A549 treated with CpdA at 1 μM for 4 hours (cell line): ENCODE measurements at places on chromosomes 6 and 20. TPM values are rescaled to one million over a fixed set of nuclear protein-coding genes. Genes with fewer than 3 reads are reported as not detected.

Gene ZNF334
- total RNA-seq: not detected in 5 replicates

Gene RFX6
- not detected in 5 replicates for total RNA-seq

Gene MYT1
- total RNA-seq: 0.05 to 0.27 TPM (median 0.09 TPM) in 4 of 5 replicates, not detected in the other

Gene TRIM40
- total RNA-seq: not detected in 5 replicates

Gene NECAB3
- total RNA-seq: 10.7 to 15.2 TPM (median 14.2 TPM) in 5 replicates

Gene CD93
- total RNA-seq: not detected in 5 replicates

Gene GMPR
- 0.21 to 0.52 TPM (median 0.36 TPM) in 4 of 5 replicates, not detected in the other for total RNA-seq

Gene ADGRF5
- not detected in 5 replicates for total RNA-seq

Gene ADGRG6
- 38.4 to 54.0 TPM (median 50.2 TPM) in 5 replicates for total RNA-seq

Gene FOXC1
- 7.0 to 9.5 TPM (median 7.8 TPM) in 5 replicates for total RNA-seq

Gene ME1
- 40.1 to 45.1 TPM (median 42.5 TPM) in 5 replicates for total RNA-seq

Gene HDAC2
- 78.6 to 101 TPM (median 86.8 TPM) in 5 replicates for total RNA-seq

Gene CAP2
- 11.7 to 15.9 TPM (median 13.1 TPM) in 5 replicates for total RNA-seq

Gene AVP
- total RNA-seq: not detected in 5 replicates

Gene SPATS1
- total RNA-seq: not detected in 5 replicates

Gene LBP
- total RNA-seq: 0.72 to 1.5 TPM (median 0.99 TPM) in 5 replicates

Gene TXLNB
- not detected in 5 replicates for total RNA-seq

Gene DAAM2
- total RNA-seq: 0.01 to 0.06 TPM in 2 of 5 replicates, not detected in the others

Gene PRSS35
- total RNA-seq: 0.03 to 0.14 TPM (median 0.06 TPM) in 4 of 5 replicates, not detected in the other

Gene TUBB1
- 0.06 TPM in 1 of 5 replicates, not detected in the others for total RNA-seq

Gene MMUT
- total RNA-seq: 4.9 to 7.4 TPM (median 5.8 TPM) in 5 replicates

Gene GSTA3
- total RNA-seq: not detected in 5 replicates

Gene SLC22A2
- 0.02 to 0.09 TPM in 2 of 5 replicates, not detected in the others for total RNA-seq

Gene PROKR2
- not detected in 5 replicates for total RNA-seq

Gene DCBLD1
- 25.3 to 34.2 TPM (median 30.7 TPM) in 5 replicates for total RNA-seq

Gene OR2J3
- total RNA-seq: not detected in 5 replicates

Gene CCDC167
- total RNA-seq: 42.1 to 54.4 TPM (median 46.6 TPM) in 5 replicates

Gene IL17F
- not detected in 5 replicates for total RNA-seq

Gene SLCO4A1
- total RNA-seq: 4.5 to 9.1 TPM (median 8.6 TPM) in 5 replicates

Gene TMEM74B
- 2.6 to 4.4 TPM (median 4.1 TPM) in 5 replicates for total RNA-seq

Gene RNF182
- total RNA-seq: 3.0 to 3.5 TPM (median 3.4 TPM) in 5 replicates

Gene SLC22A7
- total RNA-seq: not detected in 5 replicates

Gene PRDM13
- total RNA-seq: 0.72 to 1.1 TPM (median 1.0 TPM) in 5 replicates

Gene SIRPA
- 27.1 to 33.9 TPM (median 30.8 TPM) in 5 replicates for total RNA-seq
